ENCODE measurements at places on chromosomes 7 and 10.

DNA sequence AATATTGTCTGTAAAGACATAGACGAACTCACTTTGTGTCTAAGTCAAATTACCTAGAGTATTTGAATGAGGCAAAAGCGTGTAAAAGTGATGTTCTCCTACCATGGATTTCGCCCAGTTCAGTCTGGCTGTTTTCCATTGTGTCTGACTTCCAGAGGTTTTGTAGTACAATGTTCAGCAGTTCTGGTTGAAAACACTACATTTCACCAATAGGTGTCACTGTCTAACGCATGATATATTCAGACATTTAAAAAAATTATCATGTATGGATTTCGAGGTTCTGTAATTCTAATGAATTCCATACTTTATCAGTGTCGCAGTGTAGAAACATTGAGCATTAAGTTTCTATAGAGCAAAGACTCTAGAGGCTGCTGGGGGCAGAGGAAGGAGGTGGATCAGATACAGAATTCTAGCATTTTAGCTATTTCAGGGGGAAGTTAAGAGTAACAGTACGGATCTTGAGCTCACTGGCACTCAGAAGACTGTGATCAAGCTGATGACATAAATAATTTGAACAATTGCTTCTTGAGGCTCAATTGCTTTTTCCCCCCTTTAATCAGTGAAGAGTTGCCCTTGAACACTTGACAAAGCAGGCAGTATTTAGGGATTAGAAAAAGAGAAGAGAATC, 196.9 kb upstream of the RHOBTB1 start:
- peak; percentile 52 for DNase-seq

GRCh38 chr7:143906895-143907294, 4.9 kb upstream of the TCAF1 start:
- no peak for DNase-seq

DNA sequence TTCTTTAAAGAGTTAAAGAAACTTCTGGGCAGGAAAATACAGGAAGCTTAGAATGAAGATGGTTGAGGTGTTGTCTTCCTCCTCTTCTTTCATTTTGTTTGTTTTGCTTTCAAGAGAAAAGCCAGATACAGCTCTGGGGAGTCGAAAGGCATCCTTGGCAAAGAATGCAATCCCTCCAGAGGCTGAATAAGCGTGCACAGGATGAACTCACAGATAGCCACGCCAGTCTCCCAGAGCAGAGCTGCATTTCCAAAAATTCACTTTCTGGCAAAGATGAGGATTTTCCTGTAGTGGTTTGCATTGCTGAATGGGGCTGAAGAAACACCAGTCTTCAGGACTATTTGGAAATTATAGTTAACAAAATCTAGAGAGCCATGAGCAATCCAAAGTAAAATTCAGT, 336.4 kb downstream of the NRG3 start:
- DNase-seq, result no peak

GRCh38 chr7:2613931-2614600, 17.7 kb upstream of the TTYH3 start:
- DNase-seq, result no peak

DNA sequence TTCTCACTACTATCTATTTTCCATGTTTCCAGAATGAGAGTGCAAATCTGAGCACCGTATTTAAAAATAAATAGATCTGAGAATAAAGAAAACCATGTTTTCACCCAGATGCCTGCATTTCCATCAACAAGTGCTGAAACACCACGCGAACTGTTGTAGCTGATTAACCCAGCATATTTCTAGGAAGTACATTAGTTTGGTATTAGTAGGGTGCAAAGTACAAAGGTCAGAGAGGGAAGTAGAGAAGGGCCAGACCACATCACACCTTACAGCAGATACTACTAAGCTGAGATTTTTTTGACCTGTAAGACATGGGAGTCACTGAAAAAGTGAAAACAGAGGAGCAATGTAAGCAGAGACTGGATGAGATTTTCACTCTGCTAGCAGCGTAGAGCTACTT, 181.3 kb downstream of the IMMP2L start:
- DNase-seq, result no peak

DNA sequence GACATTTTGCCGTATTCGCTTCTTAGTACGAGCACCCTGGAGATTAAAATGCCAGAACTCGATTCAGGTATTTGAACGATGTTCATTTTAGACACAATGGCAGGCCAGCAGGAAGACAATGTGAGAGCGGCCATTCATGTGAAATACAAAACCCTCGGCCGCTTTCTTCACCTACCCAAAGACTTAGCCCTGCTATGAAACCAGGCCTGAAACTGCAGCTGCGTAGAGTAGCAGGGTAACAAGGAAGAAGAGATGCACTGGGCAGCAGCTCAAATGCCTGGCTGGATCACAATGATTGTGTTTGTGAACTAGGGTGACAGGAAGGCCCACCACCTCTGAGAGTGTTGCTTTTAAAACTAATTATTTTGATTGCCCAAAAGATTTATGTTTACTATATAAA, 234.8 kb downstream of the TRIL start:
- DNase-seq, result no peak

DNA sequence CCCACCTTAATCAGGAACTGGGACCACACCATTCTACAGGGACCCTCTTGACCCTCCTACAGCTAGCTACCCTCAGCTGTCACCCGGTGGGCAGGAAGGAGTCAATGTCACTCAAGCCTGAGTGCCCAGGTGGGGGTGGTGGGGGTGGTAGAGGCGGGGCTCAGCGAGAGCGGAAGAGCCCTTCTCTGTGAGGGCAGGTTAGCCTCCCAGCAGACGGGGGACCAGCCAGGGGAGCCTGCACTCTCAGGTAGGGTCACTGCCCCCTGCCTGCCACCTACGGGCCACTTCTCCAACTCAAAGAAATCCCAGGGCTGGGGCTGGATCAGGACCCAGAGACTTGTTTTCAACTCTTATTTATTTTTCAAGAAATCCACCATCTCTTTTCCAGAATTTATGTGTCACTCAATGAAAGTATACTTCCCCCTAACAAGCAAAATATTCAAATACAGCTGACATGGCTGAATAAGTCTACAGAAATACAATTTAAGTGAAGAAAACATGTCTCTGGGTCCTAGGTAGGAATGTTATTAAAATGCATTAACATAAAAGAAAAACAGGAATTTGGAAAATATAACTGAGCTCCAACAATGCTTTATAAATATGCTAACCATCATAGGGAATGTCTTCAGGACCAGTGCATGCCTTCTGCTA, 63.4 kb upstream of the DDC start:
- no peak for DNase-seq

Measured in NCI-H1048 (cell line).